ENCODE measurements at places on chromosomes 7 and 10.

DNA sequence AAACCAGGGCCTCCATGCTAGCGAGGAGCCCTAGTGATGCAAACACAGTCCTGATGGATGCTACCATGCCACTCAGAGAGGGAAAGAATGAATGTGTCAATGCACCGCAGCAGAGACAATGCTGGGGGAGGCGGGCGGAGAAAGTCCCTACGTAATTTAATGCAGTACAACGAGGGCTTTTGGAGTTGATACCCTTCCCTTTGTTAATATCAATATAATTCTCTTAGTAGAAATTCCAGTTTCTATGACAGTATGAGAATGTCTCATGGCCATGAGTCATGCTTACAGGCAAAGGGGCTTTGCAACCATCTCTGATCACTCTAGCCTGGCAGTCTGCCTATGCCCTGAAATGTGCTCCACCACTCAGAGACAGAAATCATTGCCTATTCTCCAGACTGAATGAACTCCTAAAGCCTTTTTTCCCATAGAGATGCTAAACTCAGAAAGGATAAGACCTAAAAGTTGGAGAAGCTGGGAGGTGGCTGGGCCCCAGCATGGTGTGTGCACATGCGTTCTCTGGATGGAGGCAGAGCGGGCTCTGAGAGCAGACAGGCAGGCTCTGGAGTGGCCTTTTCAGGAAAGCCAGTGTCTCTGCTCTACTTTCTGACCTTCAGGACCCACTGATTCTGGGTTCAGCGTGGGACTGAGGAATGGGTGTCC, 20.3 kb upstream of the GIMAP2 start:
- DNase-seq, result peak; percentile 53

- peak; percentile 51 for DNase-seq
Measured at GRCh38 chr10:80412486-80412885, 4.1 kb downstream of the PRXL2A start.

DNA sequence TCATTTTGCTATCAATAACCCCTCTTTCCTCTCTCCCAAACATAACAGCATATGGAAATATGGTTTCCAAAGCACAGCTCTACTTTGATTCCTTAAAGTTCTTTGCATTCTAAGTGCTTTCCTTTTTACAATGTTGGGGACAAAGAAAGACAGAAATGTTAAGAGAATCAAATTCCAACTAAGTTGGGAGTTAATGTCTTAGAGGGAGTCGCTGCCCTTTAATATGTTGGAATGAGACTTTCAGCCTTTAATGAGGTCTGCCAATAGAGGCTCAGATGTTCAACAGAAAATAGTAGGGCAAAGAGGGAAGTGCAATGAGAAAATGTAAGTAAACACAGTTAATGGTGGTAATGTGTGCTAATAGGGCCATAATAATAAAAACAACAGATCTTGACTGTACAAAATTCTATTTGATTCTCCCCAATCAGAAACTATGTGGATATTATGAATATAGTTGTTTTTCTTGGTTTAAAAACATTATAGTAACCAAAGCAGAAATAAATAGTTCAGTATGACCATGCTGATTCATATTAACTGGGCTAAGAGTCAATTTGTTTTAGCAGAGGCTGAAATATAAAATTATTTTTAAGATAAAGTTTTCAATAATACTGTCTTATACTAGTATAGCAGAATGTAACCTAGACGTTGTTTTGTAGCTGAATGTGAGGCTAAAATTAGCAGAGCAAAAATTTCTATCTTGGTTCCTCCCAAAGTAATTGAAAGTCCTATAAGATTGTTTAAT, 10.3 kb downstream of the HYCC1 start:
- DNase-seq, result no peak

- DNase-seq, result no peak
Measured at GRCh38 chr7:64651632-64652165, 14.2 kb upstream of the ZNF107 start.

DNA sequence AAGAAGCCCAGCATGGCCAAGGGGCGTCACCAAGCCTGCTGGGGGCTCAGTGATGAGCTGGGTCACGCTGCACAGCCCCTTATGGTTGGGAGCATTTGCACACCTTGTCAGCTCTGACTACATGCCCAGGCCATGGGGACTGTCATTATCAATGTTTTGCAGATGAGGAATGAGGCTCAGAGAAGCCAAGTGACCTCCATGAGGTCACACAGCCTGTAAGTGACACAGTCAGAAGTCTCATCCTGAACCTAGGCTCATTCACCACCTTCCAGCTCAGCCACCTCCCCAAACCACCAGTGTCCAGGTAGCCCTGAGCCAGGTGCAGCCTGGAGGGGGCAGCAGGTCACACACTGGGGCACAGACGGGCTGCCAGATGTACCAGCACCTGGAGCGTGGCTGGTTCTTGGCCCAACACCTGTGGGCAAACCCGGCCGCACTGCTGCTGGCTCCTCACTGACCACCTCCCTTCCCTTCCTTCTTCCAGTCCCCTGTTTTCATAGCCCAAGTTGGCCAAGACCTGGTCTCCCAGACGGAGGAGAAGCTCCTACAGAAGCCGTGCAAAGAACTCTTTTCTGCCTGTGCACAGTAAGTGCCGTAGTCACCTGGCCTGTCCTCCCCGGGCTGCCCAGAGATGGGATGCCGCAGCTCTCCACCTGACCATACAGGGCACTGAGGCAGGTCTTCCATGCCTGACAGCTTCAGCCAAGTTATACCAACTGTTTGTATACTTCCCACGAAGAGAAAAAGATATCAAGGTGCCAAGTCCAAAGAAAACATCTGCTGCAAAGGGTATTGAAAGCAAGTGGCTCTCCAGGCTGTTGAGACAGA, 119.6 kb downstream of the RGS10 start:
- DNase-seq, result no peak

DNA sequence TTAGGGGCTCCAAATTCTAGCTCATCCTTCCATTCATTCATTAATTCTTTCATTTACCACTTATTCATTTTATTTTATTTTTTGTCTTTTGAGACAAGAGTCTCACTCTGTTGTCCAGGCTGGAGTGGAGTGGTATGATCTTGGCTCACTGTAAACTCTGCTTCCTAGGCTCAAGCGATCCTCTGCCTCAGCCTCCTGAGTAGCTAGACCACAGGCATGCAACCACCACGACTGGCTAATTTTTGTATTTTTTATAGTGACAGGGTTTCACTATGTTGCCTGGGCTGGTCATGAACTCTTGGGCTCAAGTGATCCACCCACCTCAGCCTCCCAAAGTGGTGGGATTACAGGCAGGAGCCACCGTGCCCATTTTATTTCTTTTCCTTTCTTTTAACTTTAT, 31.6 kb downstream of the FGF8 start:
- no peak for DNase-seq

GRCh38 chr10:102763037-102763607, 19.4 kb downstream of the WBP1L start:
- DNase-seq, result no peak

DNA sequence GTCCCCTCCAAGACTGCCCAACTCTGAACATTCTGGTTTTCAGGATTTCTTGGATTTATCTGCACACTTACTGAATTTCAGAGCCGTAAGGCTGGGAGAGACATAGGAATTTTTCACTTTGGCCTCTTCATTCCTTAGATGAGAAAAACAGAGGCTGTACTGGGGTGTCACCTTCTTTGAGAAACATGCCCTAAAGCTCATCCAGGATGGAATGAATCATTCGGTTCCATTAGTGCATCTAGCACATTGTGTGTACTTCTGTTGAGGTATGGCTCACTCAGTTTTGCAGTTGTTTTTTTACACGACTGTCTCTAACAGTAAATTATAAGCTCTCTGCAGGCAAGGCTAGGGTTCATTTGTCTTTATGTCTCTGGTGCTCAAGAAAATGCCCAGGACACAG, 383.4 kb downstream of the GATA3 start:
- no peak for DNase-seq

GRCh38 chr10:110044681-110045080, 36.9 kb downstream of the ADD3 start:
- no peak for DNase-seq

GRCh38 chr10:37865957-37866803, 8.8 kb upstream of the ZNF248 start:
- peak; percentile 12 for DNase-seq

DNA sequence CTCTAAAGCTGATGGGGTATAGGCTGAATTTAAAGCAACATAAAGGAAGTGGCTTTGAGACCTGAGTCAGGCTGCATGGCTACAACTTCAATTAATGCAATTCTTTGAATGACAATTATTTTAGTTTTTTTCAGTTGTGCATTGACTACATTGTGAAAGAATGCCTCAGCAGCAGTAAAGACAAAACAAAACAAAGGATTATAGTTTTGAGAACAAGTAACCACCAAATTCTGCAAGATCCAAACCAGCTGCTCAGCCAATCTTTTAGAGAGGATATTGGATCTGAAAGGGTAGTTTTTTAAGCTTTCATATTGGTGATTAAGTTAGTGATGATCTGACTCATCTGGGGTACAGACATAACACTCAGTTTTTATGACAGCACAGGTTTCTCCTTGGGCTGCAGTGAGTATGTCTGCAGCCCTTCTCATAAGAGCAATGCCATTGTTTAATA, 40.6 kb upstream of the ABCA13 start:
- no peak for DNase-seq

DNA sequence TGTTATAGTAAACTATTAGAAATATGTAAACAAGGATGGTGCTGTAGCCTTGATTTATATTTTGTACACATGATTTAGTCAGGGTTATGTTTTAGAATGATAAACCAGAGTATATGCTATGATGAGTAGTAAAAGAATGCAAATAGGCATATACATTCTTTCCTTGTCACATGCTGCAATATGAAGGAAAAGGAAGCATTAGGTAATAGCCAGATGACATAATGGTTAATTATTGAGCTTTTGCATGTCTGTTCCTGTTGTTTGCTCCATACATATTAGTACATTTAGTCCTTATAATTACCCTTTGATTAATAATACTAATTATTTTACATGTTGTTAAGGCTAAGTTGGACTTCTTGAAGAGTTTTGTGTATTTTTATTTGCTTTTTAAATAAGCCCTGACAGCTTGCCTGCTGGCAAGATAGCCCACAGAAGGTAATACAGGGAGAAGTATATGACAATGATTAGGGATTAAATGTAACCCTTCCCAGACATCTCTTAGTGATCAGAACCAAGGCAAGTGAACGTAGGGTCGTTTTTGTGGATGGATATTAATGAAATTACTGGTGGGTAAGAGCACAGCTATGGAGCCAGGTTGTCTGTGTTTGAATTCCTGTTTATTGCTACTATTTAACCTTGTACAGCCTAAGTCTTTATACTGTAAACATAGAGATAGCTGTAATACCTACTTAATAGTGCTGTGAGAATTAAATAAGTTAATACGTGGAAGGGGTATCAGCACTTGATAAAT, 68.4 kb downstream of the PHTF2 start:
- peak; percentile 23 for DNase-seq

DNA sequence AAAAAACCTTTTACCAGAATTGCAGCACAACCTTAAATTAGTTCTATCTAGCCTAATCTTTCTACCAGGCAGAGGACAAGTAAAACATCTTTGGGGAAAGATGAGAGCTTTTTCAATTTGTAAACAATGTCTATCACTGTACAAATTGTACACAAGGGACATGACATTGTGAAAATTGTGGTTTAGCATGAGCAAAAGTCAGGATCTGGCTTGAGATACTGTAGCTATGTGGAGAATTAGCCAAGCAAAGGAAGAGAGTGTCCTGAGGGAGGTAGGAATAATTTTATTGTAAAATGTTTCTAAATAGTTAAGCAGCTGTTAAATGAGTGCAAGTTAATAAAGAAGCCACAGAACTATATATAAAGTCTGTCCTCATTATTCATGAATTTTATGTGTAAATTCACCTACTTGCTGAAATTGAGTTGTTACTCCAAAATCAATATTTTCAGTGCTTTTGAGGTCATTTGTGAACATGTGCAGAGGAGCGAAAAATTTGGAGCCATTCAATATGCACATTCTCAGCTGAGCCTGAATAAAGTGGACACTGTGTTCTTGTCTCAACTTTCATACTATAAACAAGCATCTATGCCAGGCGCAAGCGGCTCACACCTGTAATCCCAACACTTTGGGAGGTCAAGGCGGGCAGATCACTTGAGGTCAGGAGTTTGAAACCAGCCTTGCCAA, 42.8 kb upstream of the POM121L12 start:
- DNase-seq, result no peak

DNA sequence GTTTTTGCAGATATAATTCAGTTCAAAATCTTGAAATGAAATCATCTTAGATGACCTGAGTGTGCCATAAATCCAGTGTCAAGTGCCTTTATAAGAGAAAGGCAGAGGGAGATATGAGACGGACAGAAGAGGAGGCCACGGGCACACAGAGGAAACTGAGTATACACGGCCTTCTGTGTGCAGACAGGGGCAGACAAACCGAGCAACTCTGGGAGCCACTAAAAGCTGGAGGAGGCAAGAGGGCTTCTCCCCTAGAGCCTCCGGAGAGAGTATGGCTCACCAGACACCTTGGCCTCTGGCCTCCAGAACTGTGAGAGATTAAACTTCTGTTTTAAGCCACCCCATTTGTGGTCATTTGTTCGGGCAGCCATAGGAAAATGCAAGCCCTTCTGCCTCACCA, 12.6 kb downstream of the TSPAN15 start:
- DNase-seq, result no peak

DNA sequence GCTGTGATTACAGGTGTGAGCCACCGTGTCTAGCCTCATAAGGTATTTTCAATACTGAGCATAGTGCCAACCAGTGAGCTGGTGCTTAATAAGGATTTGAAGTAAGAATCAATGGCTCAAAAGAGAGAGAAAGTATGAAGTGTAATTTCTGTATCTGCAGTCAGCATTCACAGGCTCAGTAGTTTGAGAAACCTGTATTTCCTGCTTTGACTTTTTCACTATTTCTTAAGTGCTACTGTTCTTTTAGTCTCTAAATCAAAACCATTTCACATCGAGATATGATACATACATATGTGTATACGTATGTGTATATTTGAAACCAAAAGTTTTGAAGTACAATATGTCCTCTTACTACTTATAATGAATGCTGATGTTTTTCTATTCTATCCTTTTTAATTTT, 189.9 kb downstream of the PPP1R9A start:
- no peak for DNase-seq

DNA sequence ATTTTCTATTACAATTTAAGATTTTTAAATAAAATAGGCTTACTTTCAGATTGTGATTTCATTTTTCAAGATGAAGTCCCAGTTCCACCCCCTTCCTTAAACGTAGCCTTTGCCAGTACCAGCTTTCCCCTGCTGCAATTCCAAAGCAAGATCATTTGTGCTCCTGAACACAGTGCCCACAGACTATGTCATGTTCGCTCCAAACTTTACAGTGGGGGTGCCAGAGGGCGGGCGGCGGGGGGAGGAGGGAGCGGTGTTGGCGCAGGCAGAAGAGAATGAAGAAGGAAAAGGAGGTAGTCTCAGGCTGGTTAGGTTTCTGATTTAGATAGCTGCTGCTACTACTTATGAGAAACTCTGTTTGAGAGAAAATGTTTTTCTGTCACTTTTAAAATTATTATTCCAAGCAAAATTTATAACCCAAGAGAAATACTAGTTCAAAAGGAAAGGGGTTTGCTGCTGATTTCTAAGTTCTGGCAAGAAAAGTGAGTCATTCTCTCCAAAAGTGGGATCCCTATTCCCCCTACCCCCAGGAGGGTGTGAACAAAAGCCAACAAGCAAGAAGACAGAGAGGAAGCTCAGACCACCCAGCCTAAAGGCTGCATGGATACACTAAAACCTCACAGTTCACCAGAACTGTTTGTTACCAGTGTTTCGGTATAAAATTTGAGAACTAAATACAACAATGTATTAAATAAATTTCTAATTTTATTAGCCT, 109.6 kb downstream of the SRPK2 start:
- DNase-seq, result no peak

- no peak for DNase-seq
Measured at GRCh38 chr7:70744492-70744891, 387.5 kb upstream of the GALNT17 start.

GRCh38 chr7:85103962-85104361, 82.9 kb downstream of the SEMA3D start:
- DNase-seq, result no peak
